ENCODE measurements at places on chromosomes 16 and 17.

DNA sequence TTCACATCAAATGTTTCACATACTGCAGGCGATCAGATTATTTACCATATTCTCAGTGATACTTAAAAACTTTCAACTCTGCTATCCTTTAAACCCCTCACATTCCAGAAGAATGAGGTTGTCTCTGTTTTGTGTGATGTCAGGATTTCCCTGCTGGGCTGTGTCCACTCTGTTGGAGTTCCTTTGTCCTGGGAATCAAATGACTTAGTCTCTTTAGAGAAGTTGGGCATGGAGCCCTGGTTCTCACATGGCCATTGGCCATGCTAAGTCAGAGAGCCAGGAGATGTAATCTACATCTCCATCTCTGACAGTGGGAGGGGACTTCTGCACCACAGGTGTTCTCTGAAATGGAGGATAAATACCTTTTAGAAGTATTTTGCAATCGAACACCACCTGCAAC lies 205.1 kb upstream of the MAF start:
- DNase-seq, result peak; percentile 1

- no peak for DNase-seq
Measured at GRCh38 chr16:35431829-35432663, 1972.6 kb downstream of the TP53TG3F start.

GRCh38 chr17:82457929-82458178 lies 687 bp upstream of the NARF start:
- no peak for DNase-seq

DNA sequence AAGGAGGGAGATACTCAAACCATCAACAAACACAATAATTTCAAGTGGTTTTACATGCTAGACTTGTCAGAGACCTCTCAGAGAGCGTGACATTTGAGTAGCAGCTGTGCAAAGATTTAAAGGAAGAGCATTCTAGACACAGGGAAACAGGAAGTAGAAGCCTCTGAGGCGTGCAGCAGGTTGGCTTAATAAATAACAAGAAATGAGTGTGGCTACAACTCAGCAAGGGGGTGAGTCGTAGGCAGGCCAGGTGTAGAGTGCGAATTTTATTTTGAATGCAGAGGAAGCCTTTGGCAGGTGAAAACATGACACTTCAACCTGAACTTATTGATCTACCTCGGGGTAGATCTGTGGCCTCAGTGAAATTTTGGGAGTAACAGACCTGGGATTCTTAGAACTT lies 73.2 kb upstream of the MRTFB start:
- no peak for DNase-seq

- DNase-seq, result no peak
Measured at GRCh38 chr16:49003022-49003421, 278.6 kb downstream of the CBLN1 start.

GRCh38 chr17:68646626-68647526 lies 45.7 kb upstream of the FAM20A start:
- no peak for DNase-seq

GRCh38 chr16:8943001-8943763 lies 20.5 kb downstream of the USP7 start:
- no peak for DNase-seq

GRCh38 chr17:27379888-27380533 lies 76.2 kb upstream of the KSR1 start:
- peak; percentile 27 for DNase-seq

DNA sequence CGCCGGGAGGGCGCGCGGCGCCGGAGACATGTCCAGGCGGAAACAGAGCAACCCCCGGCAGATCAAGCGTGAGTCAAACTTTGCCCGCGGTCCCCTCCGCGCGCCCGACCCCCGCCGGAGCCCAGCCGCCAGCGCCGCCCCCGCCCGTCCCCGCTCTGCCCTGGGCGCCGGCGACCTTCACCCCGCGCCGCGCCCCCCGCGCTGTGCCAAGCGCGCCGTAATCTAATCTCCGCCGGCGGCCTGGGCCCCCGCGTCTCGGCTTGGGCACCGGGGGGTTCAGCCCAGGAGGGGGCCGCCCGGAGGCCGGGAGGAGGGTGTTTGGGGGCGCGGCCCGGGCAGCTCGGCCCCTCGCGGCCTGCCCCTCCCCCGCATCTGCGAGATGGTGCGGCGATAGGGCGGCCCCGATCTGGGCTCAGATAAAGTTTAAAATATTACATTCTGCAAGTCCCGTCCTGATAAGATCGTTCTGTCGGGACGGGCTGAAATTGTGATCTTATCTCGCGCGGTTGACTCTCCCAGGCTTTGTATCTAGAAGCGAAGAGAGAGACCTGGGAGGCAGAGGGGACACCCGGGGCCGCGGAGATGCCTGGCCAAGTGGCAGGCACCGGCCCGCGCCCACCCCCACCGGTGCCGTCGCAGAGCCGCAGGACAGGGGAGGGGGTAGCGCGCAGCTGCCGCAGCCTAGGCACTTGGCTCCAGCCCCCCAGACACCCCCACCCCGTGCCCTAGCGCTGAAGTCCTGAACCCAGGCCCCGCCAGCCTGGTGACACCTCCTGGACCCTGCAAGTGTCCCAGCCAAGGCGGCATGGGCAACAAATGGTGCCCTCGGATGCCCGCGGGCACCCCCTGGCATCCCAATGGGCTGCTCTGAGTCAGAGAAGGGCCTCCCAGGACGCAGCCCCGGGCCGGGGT lies 787 bp downstream of the ZFPM1 start:
- DNase-seq, result peak; percentile 11

DNA sequence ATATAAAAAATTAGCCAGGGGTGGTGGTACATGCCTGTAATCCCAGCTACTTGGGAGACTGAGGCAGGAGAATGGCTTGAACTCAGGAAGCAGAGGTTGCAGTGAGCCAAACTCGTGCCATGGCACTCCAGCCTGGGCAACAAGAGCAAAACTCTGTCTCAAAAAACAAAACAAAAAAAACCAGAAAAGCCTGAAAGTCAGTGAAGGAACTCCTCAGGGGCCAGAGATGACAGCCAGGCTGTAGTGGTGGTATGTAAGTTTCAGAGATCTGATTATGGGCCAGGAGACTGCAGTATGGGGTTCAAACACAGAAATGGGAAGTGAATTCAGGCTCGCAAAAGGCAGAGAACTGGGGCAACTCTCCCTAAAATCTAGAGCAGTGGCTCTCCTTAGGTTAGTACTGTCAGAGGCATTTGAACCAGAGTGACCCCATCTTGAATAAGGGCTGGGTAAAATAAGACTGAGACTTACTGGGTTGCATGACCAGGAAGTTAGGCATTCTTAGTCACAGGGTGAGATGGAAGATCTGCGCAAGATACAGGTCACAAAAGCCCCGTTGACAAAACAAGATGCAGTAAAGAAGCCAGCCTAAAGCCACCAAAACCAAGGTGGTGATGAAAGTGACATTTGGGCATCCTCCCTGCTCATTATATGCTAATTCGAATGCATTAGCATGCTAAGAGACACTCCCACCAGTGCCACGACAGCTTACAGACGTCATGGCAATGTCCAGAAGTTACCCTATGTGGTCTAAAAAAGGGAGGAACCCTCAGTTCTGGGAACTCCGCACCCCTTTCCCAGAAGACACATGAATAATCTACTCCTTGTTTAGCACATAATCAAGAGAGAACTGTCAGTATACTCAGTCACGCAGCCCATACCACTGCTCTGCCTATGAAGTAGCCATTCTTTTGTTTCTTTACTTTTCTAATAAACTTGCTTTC lies 120.2 kb upstream of the XYLT1 start:
- DNase-seq, result no peak

DNA sequence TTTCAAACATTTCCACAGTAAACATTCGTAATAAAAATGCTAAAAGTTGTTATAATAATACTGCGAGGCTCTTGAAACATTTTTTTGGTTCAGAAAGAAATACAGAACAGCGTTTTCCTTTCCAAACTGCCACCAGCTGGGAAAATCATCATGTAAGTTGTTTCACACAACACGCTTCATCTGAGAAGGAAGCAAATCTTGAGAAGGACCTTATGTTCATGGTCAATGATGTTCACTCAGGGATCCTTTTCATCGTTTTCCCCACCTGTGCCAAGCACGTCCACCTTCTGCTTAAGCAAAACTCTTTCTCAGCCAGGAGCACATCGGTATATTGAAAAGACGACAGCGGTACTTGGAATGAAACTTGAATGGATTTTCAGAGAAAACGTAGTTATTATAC lies 274.5 kb upstream of the ELAC2 start:
- DNase-seq, result no peak

- DNase-seq, result no peak
Measured at GRCh38 chr16:49283376-49284049, 1.9 kb upstream of the CBLN1 start.

GRCh38 chr16:85445064-85445778 lies 167.9 kb upstream of the GSE1 start:
- DNase-seq, result no peak

- no peak for DNase-seq
Measured at GRCh38 chr16:48282636-48283263, 35.4 kb upstream of the ABCC11 start.

- DNase-seq, result no peak
Measured at GRCh38 chr16:84766978-84767773, 52.6 kb upstream of the CRISPLD2 start.

DNA sequence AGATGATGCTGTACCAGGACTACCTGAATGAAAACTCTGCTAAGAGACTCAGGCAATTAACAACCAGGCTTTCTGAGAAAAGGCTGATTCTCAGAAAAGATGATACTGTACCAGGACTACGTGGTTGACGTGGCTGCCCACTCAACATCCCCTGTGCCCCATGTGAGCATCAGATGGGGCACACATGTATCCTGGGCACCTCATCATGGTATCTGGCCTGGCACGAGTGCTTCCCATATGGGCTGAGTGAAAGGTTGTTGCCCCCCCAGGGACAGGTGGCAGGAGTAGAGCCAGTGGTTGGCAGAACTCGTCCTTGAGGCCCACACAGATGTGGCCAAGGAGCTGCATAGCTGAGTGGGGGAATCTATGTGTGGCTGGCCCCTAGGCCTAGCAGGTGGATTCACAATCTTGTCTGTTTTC lies 3.5 kb upstream of the CES4A start:
- no peak for DNase-seq

GRCh38 chr17:40022497-40022896 lies 7.3 kb downstream of the CSF3 start:
- no peak for DNase-seq

GRCh38 chr16:84369938-84370627 lies 1.7 kb downstream of the ATP2C2 start:
- no peak for DNase-seq

- no peak for DNase-seq
Measured at GRCh38 chr16:49489686-49490320, 116.2 kb downstream of the C16orf78 start.

- DNase-seq, result no peak
Measured at GRCh38 chr17:81033535-81034167, 1.3 kb upstream of the BAIAP2 start.

GRCh38 chr16:29767062-29767461 lies 11.0 kb upstream of the ZG16 start:
- DNase-seq, result no peak

GRCh38 chr16:86667035-86667434 lies 88.7 kb downstream of the FOXL1 start:
- DNase-seq, result no peak

DNA sequence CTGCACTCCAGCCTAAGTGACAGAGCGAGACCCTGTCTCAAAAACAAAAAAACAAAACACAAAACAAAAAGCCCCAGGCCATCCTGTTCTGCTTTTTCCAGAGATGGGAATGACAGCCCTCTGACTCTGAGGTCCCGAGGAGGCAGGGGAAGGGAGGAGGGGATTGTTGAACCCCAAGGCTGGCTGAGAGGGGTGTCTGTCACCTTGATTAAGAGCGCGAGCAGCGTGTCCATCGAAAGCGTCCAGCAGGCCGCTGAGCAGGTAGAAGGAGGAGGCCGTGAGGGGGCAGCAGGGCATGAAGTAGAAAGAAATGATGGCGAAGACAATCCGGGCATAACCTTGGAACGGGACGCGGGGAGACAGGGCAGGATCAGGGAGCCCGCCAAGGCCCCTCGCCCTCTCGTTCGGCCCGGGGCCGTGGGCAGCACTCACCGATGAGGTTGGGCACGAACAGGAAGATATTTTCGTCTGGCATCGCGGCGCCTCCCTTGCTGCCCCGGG lies 593 bp downstream of the CDIPT start:
- DNase-seq, result no peak

DNA sequence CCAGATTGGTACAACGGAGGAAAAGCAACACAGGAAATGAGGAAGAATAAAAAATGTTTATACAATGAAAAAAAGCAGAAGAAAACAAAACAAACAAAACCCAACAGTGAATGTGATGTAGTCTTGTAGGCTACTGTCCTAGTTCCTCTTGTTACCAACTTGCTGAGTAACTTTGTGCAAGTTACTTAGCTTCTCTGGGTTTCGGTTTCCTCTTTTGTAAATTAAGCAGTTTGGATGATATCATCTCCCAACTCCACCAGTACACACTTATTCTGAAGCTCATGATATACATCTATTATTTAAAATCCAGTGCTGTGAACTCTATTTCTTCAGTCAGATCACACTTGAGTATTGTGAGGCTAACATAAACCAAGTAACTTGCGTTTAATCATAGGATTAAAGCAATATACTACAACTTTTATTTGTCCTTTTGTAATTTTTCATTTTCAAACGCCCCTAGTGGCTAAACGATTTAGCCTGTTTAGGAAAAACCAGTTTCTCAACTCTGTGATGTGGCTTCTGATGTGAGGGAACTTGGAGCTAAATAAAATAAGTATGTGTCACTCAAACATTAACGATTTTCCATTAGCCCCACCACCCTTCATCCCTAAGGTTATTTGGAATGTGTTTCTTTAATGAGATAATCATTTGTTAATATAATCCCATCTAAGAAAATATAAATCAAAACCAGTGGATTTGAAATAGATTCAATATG lies 1.4 kb upstream of the UNK start:
- peak; percentile 63 for DNase-seq

- no peak for DNase-seq
Measured at GRCh38 chr16:48539485-48540221, 70.3 kb downstream of the N4BP1 start.

- DNase-seq, result no peak
Measured at GRCh38 chr16:9780831-9781230, 401.4 kb downstream of the GRIN2A start.

DNA sequence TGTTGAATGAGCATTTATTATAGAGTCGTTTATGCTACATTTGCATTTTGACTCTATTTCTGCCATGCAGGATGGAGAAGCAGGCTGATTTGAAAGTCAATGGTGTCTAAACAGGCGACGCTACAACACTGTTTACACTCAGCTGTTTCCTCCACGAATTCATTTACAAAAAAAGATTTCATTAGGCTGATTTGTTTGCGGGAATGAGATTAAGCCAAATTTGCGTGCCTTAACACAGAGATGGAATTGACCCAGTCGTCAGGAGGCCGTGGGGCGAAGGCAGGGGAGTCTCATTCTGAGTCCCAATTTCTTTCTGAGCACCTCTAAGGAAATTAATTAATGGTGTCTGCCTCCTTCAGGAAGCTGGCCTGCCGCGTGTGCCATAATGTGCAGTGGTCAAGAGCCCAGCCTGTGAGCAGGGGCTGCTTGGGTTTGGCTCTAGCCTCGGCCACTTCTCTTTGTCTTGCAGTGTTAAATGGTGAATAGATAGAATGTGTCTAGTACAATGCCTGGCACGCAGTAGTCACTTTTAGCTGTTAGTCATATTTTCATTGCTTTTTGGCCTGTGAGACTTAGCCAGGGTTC lies 88.6 kb upstream of the NKD1 start:
- DNase-seq, result no peak

- DNase-seq, result no peak
Measured at GRCh38 chr17:16997514-16998429, 25.9 kb upstream of the TNFRSF13B start.

All from HCEC 1CT (cell line).